ENCODE measurements at places on chromosomes 11 and 22.

GRCh38 chr22:17376950-17377349 is 7.7 kb downstream of the CECR2 start:
- no peak for DNase-seq

DNA sequence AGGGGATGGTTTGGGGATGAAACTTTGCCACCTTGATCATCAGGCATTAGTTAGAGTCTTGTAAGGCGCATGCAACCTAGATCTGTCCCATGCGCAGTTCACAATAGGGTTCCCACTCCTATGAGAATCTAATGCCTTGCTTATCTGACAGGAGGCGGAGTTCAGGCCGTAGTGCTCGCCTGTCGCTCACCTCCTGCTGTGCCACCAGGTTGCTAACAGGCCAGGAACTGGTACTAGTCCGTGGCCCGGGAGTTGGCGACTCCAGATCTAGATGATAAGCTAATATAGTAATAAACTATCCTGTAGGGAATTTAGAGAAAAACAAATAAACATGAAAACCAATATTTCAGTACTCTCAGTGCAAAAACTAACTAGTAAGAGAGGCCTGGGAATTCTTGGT is 155.4 kb upstream of the ANO5 start:
- no peak for DNase-seq

GRCh38 chr11:80083531-80083951 is 642.7 kb upstream of the TENM4 start:
- no peak for DNase-seq

DNA sequence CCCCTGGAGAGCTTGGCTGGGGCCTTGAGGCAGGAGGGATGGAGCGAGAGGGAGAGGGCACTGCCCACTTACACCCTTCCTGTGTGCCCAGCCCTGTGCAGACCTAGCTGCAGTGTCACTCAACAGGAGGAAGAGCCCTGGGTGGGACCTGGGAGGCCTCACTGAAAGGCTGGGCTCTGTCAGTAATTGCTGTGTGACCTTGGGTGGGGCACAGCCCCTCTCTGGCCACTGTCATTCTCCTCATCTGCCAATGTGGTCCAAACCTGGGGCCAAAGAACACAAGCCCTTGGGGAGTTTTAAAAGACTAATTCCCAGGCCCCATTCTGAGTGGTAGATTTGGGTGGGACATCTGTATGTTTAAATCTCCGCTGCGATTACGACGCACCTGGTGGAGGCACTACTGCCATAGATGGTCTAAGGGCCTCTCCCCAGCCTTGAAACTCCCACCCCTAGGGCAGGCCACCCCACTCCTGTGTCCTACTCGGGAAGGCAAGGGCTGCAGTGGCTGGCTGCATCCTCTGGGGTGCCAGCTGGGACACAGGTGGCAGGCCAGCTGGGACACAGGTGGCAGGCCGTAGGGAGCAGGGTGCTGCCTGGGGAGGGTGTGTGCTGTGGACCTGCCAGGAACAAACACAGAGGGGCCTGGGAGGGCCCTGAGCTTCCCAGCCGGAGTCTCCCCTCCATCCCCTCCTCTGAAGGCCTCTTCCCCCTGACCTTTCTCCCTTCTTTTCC is 12.3 kb upstream of the SOX10 start:
- no peak for DNase-seq

- peak; percentile 87 for DNase-seq
Observed at GRCh38 chr11:45872651-45873356, 12.6 kb upstream of the MAPK8IP1 start.

GRCh38 chr11:64230171-64230984 is at the start of gene DNAJC4:
TSS of gene DNAJC4 (plus strand) at chr11:64230548. CDS start at chr11:64230855, 307 bp downstream.
- DNase-seq, result peak; percentile 87

DNA sequence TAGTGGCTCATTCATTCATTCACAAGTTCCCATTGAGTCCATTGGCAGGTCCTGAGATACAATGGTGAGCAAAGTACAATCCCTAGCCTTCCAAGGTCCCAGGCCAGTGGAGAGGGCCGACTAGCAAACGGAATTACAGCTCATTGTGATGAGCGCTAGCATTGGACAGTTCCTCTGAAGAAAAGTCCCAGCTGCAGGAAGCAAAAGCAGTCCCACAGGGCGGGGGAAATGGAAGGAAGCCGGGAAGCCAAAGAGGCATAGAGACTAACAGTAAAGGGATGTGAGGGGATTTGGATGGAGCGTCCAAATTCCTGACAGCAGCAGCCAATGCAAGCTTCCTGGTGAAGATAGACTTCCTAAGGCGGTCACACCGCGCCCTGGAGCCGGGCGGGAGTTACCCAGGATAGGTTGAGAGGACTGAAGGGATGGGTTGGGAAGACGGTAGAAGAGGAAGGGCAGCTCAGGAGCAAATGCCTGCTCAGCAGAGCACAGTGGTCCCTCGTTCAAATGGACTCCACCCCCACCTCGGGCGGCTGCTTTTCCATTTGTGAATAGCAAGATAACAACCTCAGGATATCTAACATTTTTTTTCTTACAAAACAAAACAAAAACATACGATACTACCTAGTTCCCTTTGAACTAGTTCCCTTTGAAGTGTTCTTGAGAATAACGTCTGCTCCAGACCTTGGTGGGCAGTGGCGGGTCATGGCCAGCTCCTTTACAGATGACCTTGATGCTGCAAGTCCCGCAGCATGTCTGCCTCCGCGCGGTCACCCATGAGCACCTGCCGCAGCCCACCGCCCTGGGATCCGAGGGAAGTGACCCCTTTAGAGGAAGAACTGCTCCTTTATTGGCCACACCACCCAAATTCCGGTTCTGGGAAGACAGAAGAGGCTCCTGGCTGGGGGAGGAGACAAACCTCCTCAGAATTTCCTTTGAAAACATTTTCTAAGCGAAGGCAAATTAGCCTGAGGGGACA is 132.9 kb downstream of the RASSF10 start:
- no peak for DNase-seq

- DNase-seq, result no peak
Observed at GRCh38 chr22:22754961-22755777, 110.8 kb downstream of the GGTLC2 start.

DNA sequence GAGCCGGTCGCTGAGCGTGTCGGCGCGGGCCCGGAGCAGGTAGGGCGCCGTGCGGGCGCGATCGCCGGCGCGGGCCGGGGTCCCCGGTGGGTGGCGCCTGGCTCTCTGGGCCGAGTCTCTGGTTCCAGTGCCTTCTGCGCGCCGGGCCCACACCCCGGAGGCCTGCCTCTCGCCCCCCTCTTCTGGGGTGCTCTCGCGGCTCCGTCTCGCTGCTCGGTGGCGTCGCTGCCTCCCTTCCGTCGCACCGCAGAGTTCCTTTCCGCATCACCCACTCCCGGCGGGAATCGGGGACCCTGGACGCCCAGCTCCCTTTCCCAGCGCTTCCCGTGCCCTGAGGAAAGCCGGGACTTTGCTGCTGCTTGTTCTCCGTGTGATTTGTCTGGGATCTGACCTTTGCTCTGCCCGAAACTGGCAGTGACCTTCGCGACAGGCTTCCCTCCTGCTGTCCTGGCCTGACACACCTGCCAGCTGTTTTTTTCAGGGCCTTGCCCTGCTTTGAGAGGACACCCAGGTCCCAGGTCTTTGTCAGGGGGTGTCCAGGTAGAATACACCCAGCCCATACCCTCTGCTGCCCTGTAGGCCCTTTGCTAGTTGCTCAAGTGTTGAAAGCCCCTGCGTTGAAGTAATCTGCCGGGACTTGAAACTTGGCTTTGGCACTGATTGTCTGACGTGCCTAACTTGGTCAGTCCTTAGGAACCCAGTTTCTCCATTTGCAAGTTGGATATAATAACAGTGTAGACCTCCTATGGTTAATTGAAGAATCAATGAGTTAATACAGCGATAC is 711 bp downstream of the FDX1 start:
- DNase-seq, result peak; percentile 14

GRCh38 chr11:68751331-68751856 is at the start of gene TESMIN:
TSS of gene TESMIN (minus strand) at chr11:68751520. CDS start at chr11:68750660, 860 bp downstream.
- DNase-seq, result peak; percentile 77

DNA sequence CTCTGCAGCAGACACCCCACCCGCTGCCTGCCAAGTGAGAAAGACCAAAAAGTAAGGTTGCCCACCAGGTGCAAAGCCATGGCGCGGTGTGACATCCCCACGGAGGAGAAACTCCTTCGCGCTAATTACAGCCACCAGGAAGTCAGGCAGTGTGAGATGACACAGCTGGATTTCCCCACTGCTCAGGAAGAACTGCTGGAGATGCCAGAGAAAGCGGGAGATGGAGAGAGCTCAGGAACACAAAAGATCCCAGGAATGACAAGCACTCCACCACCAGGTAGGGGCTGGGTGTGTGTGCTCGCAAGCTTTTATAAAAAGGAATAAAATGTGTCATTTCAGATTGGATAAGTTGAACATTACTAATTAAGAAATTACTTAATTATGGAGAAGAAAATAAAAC is 292.7 kb downstream of the OPCML start:
- no peak for DNase-seq

GRCh38 chr11:24678703-24679348 is 182.0 kb downstream of the LUZP2 start:
- DNase-seq, result no peak

DNA sequence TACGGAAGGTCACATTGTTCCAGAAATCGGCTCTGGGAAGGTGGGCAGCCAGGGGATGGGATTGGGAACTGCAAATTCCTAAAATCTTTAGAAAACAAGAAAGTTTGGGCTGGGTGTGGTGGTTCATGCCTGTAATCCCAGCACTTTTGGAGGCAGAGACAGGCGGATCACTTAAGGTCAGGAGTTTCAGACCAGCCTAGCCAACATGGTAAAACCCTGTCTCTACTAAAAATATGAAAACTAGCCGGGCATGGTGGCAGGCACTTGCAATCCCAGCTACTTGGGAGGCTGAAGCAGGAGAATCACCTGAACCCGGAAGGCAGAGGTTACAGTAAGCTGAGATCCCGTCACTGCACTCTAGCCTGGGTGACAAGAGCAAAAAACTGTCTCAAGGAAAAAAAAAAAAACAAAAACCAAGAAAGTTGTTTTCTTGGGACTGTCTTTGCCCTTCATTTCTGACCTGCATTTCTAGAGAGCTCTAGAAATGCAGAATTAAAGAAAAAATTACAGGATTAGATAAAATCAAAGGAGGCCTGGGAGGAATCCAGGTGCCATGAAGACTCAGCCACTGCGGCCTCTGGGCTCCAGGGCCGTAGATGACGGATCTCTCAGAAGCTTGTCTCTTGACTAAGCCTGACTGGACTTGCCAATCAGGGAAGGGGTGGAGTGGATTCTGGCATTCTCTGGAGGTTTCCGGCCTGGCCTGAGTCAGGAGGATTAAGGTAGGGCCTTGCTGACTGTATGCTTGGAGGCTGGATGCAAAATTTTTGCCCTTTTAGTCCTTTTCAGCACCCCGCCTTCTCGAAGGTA is 5.3 kb upstream of the MALAT1 start:
- DNase-seq, result peak; percentile 97

DNA sequence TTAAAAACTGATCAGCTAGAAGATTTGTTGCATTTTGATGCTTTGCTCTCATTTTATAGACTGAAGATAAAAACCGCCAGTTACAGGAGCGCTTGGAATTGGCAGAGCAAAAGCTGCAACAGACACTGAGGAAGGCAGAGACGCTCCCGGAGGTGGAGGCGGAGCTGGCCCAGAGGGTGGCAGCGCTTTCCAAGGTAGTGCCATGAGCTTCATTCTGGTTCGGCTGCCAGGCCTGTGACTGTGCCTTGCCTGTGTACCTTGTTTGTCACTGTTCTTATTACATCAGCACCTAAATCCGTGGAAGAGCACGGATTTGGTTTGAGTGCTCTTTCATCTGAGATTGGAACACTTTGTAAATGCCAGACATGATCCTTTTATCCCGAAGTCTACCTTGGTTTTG is 61.4 kb downstream of the PPFIA1 start:
- no peak for DNase-seq

DNA sequence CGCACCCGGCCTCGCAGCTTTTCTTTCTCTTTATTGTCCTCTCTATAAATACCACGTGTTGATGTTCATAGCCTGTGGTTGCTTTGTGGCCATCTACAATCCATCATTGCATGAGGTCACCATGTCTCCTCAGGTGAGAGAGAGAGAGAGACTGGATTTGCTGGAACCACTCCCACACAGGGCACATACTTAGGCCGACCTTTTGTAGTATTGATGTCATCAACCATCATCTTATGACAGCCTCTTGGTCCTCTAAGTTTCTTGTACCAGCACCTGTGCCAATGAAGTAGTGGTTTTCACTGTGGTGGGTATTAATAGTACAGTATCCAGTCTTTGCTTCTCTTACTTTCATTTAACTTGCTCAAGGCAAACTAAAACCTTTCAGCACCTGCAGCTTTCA is 22.8 kb upstream of the P2RY6 start:
- no peak for DNase-seq

GRCh38 chr11:126489836-126490660 is 134.6 kb downstream of the ST3GAL4 start:
- DNase-seq, result no peak

DNA sequence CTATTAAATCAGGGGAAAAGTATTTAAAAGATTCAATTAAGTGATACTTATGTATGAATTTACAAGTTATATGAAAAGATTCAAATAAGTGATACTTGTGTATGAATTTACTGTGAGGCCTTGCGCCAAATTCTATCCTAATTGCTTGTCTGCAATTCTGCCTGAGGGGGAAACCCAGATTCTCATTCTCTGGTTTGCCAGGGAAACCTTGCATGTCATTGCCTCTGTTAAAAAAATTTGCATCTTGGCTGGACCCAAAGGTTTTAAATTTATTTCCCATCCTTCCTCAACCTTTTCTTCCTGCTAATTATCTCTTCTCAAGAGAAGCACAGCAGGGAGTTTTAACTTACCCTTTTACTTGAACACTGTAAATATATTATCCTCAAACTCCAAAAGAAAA is 13.8 kb downstream of the OLFML1 start:
- no peak for DNase-seq

GRCh38 chr11:34651551-34651950 is 30.7 kb downstream of the EHF start:
- DNase-seq, result peak; percentile 17

DNA sequence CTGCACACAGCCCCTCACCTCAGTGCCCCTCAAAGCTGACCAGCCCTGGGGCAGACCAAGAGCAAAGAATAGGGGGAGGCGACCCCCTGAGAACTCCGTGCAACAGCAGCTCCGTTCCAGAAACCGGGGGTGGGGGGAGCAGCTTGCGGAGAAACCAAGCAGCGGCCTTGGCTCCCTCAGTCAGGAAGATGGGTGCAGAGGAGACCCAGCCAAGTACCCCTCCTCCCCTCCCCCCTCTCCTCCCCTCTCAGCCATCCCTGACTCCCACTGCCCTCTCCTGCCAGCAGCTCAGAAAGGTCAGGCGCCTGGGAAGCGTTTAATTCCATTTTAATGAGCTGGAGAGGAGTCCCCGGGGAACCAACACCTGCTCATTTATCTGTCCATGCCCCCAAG is 78.9 kb downstream of the PDE2A start:
- no peak for DNase-seq

- DNase-seq, result no peak
Observed at GRCh38 chr11:134100171-134100570, 31.3 kb downstream of the JAM3 start.

GRCh38 chr11:73225851-73226250 is 7.8 kb downstream of the P2RY2 start:
- DNase-seq, result no peak

DNA sequence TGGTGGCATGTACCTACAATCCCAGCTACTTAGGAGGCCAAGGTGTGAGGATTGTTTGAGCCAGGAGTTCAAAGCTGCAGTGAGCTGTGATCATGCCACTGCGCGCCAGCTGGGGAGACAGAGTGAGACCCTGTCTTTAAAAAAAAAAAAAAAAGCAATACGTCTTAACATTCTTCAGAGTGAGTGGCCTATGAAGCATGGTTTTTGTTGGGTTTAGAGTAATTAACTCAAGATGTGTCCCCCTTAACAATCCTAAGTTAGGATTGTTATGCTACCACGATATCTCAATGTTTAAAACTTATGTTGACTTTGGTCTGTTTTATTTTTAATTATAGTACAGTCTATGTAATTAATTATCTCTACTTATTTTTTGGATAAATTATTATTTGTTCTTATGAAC is 156.1 kb downstream of the HIPK3 start:
- DNase-seq, result peak; percentile 74

All from fibroblast of skin of right biceps (primary cell).